GM23338 (cell line): ENCODE measurements at places on chromosomes 6 and 20.

DNA sequence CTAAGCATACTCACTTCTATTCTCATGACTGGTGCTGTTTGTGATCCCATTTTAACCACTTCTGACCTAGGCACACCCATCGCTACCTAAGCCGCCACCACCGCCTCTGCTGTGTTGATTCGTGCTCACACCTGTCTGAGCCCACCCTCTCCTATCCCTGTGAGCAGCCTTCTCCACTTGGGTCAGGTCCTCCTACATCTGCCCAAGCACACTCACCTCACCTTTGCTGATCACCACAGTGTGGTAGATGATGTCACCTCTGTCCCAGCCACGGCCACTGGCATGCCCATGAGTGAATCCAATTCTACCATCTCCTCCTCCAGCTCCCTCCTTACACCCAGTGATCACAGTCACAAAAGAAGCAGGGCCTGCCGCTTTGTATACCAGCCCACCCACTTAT is 20.8 kb downstream of the MUC22 start:
- DNase-seq, result no peak

GRCh38 chr6:104381907-104382306 is 477.8 kb downstream of the HACE1 start:
- DNase-seq, result peak; percentile 45

DNA sequence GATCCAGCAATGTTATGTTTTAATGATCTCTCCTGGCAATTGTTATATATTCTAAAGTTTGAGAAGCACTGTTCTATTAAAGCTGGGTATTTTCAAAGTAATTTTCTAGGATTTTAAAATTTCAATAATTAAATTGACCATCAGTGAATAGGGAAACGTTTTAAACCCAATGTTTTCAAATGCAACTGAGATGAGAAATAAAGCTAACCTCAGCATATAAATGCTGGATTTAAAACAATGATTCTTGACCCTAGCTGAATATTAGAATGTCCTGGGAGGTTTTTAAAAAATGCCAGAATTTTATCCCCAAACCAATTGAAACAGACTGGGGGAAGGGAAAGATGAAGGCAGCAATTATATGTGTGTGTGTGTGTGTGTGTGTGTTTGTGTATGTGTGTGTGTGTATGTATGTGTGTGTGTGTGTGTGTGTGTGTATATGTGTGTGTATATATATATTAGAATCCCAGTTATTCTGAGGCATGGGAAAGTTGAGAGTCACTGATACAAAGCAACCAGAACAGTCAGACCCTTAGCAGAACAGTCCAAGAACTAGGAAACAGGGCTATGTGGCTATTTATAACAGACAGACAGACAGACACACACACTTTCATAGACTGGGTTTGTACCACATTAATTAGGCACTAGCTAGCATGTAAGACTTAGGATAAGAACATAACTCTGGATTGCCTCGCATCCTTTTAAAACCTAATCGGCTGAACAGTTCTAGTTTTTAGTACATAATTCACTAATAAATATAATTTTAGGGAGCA is 107.8 kb downstream of the MAN1A1 start:
- no peak for DNase-seq

GRCh38 chr6:7264041-7264440 is 49.0 kb downstream of the SSR1 start:
- no peak for DNase-seq

DNA sequence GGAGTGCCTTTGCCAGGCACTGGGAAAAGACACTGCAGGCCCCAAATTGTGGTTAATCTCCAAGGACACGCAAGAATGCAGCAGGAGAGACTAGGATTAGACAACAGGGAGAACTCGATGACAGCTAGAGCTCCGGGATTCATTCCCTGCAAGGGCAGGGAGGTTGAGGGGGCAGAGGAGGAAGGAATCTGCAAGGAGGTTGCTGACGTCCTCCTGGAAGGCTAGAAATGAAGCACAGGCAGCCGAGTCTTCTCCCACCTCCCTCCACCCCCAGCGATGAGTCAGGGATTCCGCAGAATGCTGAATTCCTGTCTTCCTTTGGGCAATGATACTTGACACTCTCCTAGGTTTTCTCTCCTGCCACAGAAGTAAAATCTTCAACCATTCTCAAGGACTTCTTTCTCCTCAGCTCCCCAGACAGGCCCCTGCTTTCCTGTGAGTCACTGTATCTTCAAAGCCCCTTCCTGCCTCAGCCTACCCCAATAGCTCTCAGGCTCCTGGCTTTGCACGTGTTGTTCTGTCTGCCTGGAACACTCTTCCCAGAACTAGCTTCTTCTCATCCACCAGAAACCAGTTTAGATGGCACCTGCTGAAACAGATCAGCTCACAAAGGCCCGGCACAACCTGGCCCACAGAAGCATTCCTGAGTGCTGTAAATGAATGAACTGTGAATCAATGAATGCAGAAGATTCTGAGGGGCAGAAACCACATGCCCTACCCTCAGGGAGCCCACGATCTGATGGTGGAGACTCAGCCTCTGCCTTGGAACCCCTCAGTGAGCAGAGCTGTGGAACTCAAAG is 85.6 kb downstream of the MRPL14 start:
- DNase-seq, result peak; percentile 69
